ENCODE measurements at places on chromosomes 6 and 20. TPM values are rescaled to one million over a fixed set of nuclear protein-coding genes. Genes with fewer than 3 reads are reported as not detected.
A peak's percentile ranks its signal among the peaks of the same experiment; 100 is the strongest.

- H3K27me3 ChIP-seq = no peaks in the 10 kb centered on the region
- H3K4me3 ChIP-seq = no peak overlapping the region
- H3K36me3 ChIP-seq = no peaks in the 10 kb centered on the region
Measured at GRCh38 chr6:161584051-161584450, 310.2 kb upstream of the AGPAT4 start.

Gene HSPA1A
- 189 TPM for total RNA-seq

DNA sequence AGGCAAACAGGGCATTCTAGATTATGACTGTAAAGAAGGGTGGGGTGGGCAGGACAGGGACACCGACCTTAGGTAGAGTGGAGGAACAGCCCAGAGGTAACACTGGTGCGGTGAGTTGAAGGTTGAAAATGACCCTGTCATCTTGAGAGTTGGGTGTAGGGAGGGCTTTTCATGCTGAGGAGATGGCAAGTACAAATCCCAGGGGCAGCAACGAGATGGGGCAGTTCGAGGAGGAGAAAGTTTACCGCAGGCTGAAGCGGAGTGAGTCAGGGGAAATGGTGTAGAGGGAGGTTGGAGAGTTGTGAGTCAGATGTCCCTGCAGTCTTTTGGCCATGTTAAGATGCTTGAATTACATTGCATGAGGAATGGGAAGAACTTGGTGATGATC is 101.1 kb downstream of the HIVEP1 start:
- peaks cover 62% of the 10 kb centered on the region for H3K4me1 ChIP-seq
- H3K4me3 ChIP-seq = peak overlapping the region; percentile 13
- no peak for DNase-seq
- H3K27me3 ChIP-seq = no peaks in the 10 kb centered on the region
- H3K27ac ChIP-seq = peak overlapping the region; percentile 68

GRCh38 chr6:41997456-41997855 is 52.9 kb upstream of the TAF8 start:
- H3K4me1 ChIP-seq = peaks cover 10% of the 10 kb centered on the region
- H3K27me3 ChIP-seq = no peaks in the 10 kb centered on the region
- H3K4me3 ChIP-seq = no peak overlapping the region
- H3K27ac ChIP-seq = peak overlapping the region; percentile 1

Gene FOXA2
- total RNA-seq = not detected

Data from activated CD4-positive, alpha-beta T cell treated with anti-CD3 and anti-CD28 coated beads, Interleukin-2, amount 10 ng/mL, durations not matched to agents 24 days and 14 days (primary cell).